Activated CD8-positive, alpha-beta memory T cell treated with anti-CD3 and anti-CD28 coated beads for 1 hour (primary cell): ENCODE measurements at places on chromosomes 2 and 18.

- no peak for DNase-seq
Measured at GRCh38 chr2:44163777-44164176, 4.9 kb upstream of the PPM1B start.

GRCh38 chr2:160742667-160743066 is 249.1 kb upstream of the RBMS1 start:
- DNase-seq, result no peak

DNA sequence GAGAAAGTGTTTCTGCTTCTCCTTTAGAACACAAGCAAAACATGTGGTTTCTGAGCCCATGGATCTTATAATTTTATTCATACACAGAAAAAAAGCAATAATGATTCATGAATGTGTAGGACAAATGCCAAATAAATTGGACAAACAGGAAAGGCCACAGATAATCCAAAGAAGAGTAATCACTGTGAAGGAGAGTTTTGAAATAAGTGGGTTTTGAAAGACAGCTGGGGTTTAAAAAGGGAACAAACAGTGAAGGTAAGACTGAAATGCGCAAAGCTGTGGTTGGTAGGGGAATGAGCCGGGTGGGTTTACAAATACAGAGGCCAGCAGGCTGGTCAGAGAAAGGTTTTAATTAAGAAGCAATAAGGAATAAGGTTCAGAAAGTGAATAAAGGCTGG is 50.0 kb upstream of the MBOAT2 start:
- DNase-seq, result no peak

DNA sequence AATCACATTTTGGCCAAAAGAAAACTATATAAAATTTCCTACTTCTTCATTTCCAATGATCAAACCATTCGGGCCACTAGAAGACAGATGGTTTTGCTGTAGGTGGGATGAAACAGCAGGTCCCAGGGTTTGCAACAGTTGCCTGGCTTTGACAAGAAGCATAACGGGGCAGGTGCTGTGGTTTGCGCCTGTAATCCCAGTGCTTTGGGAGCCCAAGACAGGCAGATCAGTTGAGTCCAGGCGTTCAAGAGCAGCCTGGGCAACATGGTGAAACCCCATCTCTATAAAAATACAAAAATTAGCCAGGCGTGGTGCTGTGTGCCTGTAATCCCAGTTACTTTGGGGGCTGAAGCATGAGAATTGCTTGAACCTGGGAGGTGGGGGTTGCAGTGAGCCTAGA is 81.4 kb upstream of the XPO1 start:
- no peak for DNase-seq

GRCh38 chr2:85434696-85435095 is 16.2 kb downstream of the SH2D6 start:
- DNase-seq, result no peak

DNA sequence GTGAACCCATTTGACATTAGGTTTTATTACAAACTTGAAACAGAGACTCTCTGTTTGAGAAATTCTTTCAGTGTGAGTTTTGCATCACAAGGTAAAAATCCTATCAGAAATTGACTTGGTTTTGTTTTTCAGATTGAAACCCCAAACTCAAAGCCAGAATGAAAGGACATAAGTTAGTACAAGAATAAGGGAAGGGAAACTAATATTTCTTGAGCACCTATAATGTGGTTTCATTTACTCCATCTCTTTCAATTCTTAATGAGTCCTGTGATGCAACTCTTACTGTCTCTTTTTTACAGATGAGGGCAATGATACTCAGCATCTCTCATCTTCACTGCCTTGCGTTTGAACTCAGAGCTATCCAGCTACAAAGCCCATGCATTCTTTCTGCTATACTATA is 210.0 kb upstream of the SIX3 start:
- no peak for DNase-seq

DNA sequence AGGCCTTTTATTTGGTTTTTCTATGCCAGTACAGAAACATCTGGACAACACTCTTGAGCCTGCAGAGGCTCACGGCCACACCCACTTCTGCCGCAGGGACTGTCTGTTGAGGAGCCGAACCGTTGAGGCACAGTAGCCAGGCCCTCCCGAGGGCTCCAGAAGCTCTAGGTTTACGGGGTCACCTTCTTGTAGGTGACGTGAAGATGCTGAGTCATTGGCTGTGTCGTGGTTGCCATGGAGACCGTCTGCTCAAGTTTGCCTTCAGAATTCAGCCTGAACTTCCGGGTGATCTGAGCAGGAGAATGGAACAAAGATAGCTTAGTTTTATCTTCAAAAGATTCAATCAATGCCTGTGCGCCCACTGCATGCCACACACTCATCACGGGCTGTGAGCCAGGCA is 25.9 kb downstream of the BOK start:
- no peak for DNase-seq

DNA sequence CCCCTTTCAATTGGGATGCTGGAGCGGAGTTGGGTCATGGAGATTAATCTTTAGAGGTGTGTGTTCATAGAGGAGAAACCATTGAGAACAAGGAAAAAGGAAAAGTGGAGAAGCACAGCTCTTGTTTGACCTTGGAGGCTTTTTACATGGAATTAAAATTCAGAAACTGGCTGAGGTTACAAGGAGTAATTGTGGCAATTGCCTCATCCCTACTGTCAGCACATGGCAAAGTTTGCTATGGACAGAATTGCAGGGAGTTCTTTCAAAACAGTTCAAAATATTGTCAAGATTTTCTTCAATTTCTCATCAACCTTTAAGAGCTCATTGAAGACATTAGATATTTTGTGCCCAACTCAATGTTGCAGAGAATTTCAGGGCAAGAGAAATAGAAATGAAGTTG is 232.7 kb downstream of the SLC8A1 start:
- DNase-seq, result no peak

GRCh38 chr18:2985628-2986027 is 27.3 kb downstream of the LPIN2 start:
- no peak for DNase-seq

- DNase-seq, result no peak
Measured at GRCh38 chr2:114213808-114214207, 228.6 kb upstream of the DPP10 start.

DNA sequence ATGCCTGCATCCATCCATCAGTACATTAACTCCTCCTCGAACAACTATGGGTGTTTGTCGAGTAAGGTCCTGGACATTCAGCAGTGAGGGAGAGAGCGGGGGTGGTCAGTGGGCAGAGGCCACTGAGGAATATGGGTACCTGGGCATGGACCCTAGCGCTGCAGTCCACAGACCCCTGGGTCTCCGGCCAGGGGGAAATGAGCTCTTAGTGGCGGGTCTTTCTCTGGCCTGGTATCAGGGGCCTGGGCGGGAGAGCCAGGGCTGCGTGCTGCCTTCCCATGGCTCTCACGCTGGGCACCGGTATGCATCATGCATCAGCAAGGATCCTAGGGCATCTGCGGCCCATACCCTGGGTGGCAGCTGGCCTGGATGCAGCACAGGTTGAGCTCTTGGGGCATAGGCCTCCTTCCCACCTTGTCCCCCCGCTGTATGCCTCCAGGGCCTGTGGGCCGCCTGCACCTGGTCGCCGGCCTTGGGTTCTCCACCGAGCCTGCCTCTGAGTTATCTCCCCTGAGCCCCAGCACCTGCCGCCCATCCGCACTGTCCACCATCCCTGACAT is 1.3 kb upstream of the MOCOS start:
- no peak for DNase-seq

DNA sequence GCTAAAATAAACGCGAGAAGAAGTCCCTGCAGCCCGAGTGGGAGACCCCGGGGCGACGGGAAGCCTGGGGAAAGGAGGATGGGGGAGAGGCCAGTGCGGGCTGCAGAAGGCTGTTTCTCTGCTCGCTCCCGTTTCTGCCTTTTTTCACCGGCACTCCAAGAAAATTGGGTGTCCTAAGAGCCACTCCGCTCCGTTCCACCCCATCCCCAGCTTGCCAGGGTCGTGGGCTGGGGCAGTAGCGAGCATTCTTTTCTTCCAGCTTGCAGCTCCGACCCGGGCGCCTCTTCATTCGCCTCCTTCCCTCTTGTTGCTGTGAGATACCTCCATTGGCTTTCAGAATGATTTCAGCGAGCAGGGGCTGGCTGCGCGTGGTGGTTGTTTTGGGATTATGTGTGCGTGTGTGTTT is 1.1 kb downstream of the HOXD3 start:
- DNase-seq, result no peak

DNA sequence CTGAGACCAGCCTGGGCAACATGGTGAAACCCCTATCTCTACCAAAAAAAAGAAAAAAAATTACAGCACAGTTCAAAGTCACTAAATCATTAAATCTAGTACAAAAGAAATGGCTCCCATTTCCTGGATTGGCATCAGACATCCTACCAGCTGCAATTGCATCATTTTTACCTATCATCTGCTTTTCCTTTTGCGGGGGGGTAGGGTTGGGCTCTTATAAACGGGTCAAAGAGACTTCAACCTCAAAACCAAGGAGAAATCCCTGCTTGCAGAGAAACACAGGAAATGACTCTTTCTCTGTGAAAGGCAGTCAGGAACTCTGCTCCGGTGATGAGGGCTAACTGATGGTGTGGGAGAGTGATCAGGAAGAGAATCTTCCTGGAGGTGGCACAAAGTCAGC is 45.3 kb upstream of the RFX8 start:
- no peak for DNase-seq

- DNase-seq, result no peak
Measured at GRCh38 chr2:201953880-201954279, 79.8 kb upstream of the FZD7 start.

- no peak for DNase-seq
Measured at GRCh38 chr2:8996006-8996405, 7.5 kb downstream of the MBOAT2 start.

- no peak for DNase-seq
Measured at GRCh38 chr2:227248876-227249275, 76.2 kb upstream of the MFF start.

DNA sequence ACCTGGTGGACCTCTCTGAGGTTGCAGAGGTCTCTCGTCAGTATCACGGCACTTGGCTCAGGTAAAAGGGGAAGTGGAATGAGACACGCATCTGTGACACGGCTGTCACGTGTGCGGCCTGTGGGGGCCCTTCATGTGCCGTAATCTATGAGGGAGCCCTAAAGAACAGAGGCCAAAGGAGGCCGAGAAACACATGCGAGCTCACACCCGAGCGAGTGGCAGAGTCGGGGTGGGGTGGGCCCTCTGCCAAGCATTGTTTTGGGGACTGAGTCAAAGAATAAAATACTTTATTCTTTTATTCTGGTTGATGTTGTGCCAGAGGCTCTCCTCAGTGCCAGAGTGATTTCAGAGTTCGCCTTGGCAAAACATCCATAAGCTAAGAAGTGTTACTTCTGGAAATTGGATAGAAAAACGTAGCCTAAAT is 43.3 kb downstream of the PLB1 start:
- DNase-seq, result no peak

DNA sequence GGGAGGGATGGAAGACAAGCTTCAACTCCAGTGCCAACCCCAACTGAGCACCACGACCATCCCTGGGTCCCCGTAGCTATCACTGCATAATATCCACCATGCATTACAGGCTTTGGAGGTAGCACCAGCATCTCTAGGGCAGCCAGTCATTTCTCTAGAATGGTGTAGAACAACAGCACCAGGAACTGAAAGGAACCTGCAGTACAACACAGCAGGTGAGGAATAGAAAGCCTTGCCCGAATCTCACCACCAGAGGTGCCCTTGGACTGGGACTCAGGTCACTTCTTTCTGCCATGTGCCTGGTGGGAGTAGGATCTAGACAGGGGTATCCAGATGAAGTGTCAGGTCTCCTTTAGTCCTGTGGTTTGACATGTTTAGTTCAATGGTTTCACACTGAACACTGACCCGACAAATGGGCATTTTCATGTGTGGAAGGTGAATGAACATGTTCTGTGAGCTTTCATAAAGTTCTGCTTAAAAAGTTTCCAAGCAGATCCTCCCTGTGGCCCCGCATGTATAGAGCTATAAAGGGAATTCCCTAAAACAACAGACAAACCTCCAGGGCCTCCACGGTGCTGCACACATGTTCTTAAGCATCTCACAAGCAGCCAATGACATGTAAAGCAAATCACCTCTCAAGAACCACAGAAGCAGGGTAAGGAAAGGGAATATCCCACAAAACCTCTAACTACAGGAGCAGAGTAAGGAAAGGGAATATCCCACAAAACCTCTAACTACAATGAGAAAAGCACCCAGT is 208.3 kb downstream of the AFF3 start:
- no peak for DNase-seq

DNA sequence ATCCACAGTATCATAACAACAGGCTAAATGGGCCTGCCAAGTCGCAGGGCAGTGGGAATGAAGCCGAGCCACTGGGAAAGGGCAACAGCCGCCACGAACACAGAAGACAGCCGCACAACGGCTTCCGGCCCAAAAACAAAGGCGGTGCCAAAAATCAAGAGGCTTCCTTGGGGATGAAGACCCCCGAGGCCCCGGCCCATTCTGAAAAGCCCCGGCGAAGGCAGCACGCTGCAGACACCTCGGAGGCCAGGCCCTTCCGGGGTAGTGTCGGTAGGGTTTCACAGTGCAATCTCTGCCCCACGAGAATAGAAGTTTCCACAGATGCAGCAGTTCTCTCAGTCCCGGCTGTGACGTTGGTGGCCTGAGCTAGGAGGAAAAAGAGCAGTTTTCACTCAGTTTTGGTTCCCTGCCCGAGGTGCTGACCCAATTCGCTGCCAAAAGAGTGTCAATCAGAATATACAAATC is 32.2 kb downstream of the KCTD18 start:
- DNase-seq, result no peak

- no peak for DNase-seq
Measured at GRCh38 chr2:160224060-160224459, 24.0 kb upstream of the ITGB6 start.

GRCh38 chr2:205296959-205297358 is 385.3 kb upstream of the NRP2 start:
- DNase-seq, result no peak

DNA sequence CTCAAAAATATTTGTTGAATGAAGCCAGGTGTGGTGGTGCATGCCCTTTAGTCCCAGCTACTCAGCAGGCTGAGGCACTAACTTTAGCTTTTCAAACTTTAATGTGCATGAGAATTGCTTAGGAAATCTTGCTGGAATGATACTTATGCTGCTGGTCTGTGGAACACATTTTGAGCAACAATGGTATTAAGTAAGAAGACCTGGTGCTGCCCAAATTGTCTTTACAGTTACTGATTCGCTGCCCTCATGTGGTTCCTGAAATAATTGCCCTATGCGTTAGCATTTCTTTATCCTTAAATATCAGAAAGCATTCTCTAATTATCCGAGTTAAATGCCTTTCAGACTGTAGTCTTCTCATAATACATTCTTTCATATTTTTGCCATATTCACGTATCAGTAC is 76.0 kb upstream of the SESTD1 start:
- no peak for DNase-seq

DNA sequence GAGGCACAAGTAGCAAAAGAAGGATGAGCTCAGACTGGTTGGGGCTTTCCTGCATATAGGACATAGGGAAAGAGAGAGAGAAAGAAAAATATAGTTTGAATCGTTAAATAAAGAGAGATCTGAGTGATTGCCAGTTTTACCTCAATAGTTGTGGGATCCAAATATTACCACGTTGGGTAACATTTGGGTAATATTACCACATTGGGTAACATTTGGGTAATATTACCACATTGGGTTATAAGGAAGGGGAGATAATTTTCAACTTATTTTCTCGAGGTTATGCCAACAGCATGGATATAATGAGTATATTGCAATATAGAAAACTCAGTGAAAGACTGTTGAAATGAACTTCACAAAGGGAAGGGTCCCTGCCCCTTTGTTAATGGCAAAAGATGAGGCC is 20.7 kb downstream of the SP140 start:
- no peak for DNase-seq

- no peak for DNase-seq
Measured at GRCh38 chr18:11785444-11786055, 65.7 kb upstream of the CHMP1B start.
